Aorta (tissue), 5 donors: ENCODE measurements at places on chromosomes 6 and 20. TPM values are rescaled to one million over a fixed set of nuclear protein-coding genes. Genes with fewer than 3 reads are reported as not detected.
A peak's percentile ranks its signal among the peaks of the same experiment; 100 is the strongest.

- no peak for DNase-seq
- no peaks in the 10 kb centered on the region for H3K27me3 ChIP-seq
- H3K4me1 ChIP-seq = peaks cover 5% of the 10 kb centered on the region
- H3K4me3 ChIP-seq = no peak overlapping the region
These were observed 33.9 kb downstream of the EDN1 start for GRCh38 chr6:12324099-12324498.

DNA sequence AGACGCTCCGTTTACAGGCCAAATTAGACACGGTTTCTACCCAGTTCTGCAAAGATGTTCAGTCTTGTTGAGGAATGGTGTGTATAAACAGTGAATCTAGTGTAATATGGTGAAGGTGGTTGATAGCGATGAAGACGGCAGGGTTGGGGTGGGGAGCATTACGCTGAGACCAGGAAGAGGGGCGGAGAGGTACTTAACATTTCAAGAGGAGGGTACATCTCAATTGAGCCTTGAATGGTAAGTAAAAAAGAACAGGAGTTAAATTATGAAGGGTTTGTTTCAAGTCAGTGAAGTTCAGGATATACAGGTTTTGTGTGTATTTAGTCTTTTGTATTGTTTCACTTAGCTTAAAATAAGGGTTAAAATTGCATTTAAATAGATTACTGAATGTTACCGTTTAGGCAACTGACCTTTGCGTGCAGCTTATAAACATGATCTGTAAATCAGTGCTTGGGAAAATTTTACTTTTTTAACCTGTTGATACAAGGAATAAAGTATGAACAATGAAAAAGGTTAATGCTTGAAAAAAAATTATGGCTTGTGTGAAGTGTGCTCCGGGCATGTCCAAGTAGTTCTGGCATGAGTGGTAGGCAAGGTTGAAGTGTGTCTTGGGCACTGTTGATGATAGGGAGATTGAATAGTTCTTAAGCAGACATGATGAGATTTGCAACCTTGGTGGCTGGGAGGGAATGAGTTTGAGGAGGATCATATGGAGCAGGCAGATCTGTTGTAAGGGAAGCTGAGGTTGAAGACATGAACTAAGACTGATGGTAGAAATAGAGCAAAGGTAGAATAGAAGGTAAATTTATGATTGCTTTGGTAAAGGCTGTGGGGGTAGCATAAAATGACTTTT is 842 bp downstream of the POLR1C start:
- no peak overlapping the region for H3K27ac ChIP-seq
- no peaks in the 10 kb centered on the region for H3K4me1 ChIP-seq
- H3K27me3 ChIP-seq = no peaks in the 10 kb centered on the region
- H3K36me3 ChIP-seq = peaks cover 18% of the 10 kb centered on the region
- no peak for DNase-seq
- H3K4me3 ChIP-seq = peak overlapping the region; percentile 81

- no peaks in the 10 kb centered on the region for H3K4me1 ChIP-seq
- H3K4me3 ChIP-seq = no peak overlapping the region
- H3K27me3 ChIP-seq = no peaks in the 10 kb centered on the region
- DNase-seq = no peak
- H3K27ac ChIP-seq = no peak overlapping the region
These were observed 204.8 kb downstream of the TFAP2A start for GRCh38 chr6:10210052-10210451.

- no peaks in the 10 kb centered on the region for H3K27me3 ChIP-seq
- no peaks in the 10 kb centered on the region for H3K36me3 ChIP-seq
- DNase-seq = no peak
- H3K4me1 ChIP-seq = no peaks in the 10 kb centered on the region
These were observed 9.6 kb upstream of the RHAG start for GRCh38 chr6:49646130-49646824.

GRCh38 chr6:32551410-32551809 is 21.3 kb upstream of the HLA-DRB5 start:
- no peaks in the 10 kb centered on the region for H3K27me3 ChIP-seq
- H3K4me1 ChIP-seq = no peaks in the 10 kb centered on the region
- no peak overlapping the region for H3K27ac ChIP-seq
- H3K4me3 ChIP-seq = no peak overlapping the region
- H3K36me3 ChIP-seq = no peaks in the 10 kb centered on the region
- DNase-seq = peak; percentile 18

Gene SRMS
- not detected for total RNA-seq

DNA sequence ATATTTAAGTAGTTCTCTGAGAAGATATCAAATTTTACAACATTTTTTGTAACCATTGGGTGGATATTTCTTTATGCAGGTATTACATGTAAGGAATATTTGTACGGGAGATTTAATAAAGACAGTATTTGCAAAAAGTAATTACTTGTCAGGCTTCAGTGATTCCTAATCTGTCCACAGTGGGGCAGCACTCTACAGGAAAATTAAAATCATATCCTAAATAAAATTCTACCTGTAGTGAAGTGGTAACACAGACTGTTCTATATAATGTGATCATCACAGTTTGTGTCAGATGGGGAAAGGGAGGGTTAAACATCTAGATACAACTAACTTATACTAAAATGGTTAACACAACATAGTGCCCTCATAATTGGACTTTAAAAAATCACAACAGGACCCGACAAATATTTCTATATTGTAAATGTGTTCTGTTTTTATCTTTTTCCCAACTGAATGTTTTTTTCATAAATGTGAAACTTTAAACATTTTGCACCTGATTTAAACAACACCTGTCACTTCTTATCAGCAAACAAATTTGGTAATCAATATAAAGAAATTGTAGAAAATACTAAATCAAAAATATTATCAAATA is 145.6 kb upstream of the MANEA start:
- H3K27me3 ChIP-seq = no peaks in the 10 kb centered on the region
- no peak for DNase-seq
- H3K4me3 ChIP-seq = no peak overlapping the region
- H3K36me3 ChIP-seq = no peaks in the 10 kb centered on the region
